ENCODE measurements at places on chromosomes 4 and X. TPM values are rescaled to one million over a fixed set of nuclear protein-coding genes. Genes with fewer than 3 reads are reported as not detected.

GRCh38 chrX:79153348-79153747, 8.9 kb downstream of the GPR174 start:
- no peak for DNase-seq

The SMIM10L2A gene
- 3.3 TPM for total RNA-seq

- no peak for DNase-seq
Observed at GRCh38 chr4:150886597-150886996, 128.5 kb downstream of the LRBA start.

DNA sequence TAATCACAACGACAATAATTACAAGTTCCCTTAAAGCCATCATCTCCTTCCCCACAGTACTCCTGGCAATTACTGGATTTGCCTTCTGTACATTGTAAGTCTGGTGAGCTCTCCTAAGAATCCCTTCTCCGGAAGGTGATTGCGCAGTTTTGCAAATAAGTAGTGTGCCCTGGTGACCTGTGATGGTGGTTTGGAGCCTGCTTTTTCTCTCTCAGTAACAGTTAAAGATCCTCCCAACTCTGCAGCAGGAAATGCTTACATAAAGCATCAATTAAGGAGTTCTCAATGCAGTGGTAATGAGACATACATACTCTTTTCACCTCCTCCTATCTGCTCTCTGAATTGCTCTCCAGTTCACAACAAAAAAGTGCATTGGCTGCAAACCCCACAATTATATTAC, 159.7 kb downstream of the SH2D1A start:
- DNase-seq, result no peak

GRCh38 chr4:5812506-5813229, 80.2 kb downstream of the CRMP1 start:
- DNase-seq, result peak; percentile 57

DNA sequence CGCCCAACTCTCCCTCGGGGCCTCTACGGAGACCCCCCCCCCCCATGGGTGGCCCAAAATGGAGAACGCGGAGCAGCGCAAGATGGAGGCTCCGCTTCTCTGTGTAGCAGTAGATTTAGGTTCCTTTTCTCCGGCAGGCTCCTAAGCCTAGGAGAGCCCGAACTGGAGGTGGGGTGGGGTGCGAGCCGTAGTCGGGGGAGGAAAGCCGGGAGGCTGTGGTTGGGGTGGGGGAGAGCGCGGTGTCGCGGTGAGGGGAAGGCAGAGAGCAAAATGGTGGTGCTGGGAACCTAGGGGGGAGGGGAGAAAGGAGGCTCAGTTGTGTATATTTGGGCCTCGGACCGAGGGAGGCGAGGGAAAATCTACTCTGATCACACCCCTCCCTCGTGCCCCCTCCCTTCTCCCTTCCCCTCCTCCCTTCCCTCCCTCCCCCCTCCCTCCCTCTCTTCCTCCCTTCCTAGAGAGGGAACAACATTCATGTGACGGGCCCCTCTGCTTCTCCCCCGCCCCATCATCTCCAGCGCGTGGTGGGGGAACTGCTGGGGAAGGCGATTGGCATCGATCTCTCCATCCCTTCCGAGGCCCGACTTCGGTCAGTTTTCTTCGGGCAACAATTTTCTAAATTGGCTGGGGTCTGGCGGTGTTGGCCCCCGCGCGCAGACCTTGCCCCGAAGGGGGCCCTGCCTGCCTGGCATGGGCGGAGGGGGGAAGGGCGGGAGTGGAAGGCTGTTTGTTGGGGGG, at the start of gene STAG2:
Gene STAG2 (plus strand): TSS at position 439 of the 738 bp plus-strand sequence. CDS start 60,922 bp downstream, outside the sequence.
- peak; percentile 92 for DNase-seq

The ZGRF1 gene
- 8.7 TPM for total RNA-seq

- DNase-seq, result peak; percentile 84
Observed at GRCh38 chr4:158161551-158162354, 11.1 kb downstream of the GASK1B start.

The OTUD6A gene
- total RNA-seq, result not detected

The MTTP gene
- 0.05 TPM for total RNA-seq

The ADH1A gene
- total RNA-seq, result not detected

DNA sequence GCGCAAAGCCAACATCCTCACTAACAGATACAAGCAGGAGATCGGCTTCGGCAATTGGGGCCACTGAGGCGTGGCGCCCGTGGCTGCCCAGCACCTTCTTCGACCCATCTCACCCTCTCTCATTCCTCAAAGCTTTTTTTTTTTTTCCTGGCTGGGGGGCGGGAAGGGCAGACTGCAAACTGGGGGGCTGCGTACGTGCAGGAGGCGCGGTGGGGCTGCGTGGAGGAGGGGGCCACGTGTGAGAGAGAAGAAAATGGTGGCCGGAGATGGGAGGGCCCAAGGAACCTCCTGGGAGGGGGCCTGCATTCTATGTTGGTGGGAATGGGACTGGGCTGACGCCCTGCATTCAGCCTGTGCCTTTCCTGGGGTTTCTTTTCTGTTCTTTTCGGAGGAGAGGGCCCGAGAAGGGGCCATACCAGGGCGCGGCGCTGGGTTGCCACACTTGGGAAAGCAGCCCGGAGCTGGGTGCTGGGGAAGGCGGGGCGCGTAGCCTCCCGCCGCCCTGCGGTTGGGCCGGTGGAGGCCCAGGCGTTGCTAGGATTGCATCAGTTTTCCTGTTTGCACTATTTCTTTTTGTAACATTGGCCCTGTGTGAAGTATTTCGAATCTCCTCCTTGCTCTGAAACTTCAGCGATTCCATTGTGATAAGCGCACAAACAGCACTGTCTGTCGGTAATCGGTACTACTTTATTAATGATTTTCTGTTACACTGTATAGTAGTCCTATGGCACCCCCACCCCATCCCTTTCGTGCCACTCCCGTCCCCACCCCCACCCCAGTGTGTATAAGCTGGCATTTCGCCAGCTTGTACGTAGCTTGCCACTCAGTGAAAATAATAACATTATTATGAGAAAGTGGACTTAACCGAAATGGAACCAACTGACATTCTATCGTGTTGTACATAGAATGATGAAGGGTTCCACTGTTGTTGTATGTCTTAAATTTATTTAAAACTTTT, 4.5 kb downstream of the MID1IP1 start:
- DNase-seq, result peak; percentile 78

GRCh38 chr4:123018396-123018775, 96.0 kb upstream of the NUDT6 start:
- no peak for DNase-seq

- no peak for DNase-seq
Observed at GRCh38 chr4:140662082-140662869, 93.5 kb upstream of the UCP1 start.

- DNase-seq, result no peak
Observed at GRCh38 chr4:15385928-15386327, 41.9 kb upstream of the C1QTNF7 start.

The SLC38A5 gene
- 43.8 TPM for total RNA-seq

GRCh38 chr4:7160951-7161440, 31.3 kb upstream of the SORCS2 start:
- DNase-seq, result no peak

DNA sequence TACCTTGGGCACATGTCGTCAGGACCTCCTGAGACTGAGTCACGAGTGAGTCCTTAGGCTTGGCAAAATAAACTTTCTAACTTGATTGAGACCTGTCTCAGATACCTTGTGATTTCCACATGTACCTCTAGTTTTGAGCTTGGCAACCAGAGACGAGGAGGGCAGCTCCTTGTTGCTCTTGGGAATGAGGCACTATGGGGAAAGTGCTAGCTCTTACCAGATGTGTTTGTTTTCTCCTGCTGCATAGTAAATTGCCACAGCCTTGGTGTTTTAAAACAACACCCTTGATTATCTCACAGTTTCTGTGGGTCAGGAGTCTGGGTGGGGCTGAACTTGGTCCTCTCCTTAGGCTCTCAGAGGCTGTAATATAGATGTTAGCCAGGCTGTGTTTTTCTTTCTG, 59.1 kb upstream of the MAML3 start:
- DNase-seq, result no peak

The COL4A5 gene
- total RNA-seq, result 193 TPM

The GRIA2 gene
- not detected for total RNA-seq

The CLDN22 gene
- total RNA-seq, result not detected

DNA sequence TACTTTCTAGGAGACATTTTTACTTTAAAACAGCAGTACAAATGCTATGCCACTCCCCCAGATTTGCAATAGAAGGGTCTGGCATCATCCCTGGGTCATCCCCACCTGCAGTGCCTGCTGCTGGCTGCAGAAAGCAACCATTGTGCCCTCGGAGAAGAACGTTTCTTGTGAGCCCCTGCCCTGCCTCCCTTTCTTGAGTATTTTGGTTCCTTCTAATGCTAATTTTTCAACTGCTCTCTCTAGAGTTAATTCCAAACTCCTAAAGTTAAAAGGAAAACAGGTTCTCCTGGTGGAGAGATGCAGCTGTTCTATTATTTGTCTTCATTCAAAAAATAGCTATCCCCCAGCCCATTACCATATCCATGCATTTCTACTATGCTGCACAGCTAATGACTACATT, 107.1 kb downstream of the IDS start:
- DNase-seq, result no peak

DNA sequence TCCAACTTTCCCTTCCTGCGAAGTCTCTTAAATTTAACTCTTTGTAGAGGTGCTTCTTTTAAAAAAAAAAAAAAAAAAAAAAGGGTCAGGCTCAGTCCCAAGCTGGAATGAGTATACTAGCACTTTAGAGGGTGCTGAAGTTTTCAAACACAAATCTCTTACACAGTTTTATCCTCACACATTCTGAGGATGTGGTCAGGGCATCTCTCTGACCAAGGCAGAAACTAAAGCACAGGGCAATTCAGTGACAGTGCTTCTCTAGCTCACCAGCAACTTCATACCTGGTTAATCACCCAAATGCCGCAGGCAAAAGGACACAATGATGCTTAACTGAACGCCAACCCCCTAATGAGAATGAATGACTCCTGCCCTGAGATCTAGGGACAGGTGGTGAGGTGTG, 9.8 kb upstream of the PGM2 start:
- DNase-seq, result no peak

The BCLAF3 gene
- 4.8 TPM for total RNA-seq

The GSTCD gene
- 15.7 TPM for total RNA-seq

The PPP4R3C gene
- total RNA-seq, result not detected

DNA sequence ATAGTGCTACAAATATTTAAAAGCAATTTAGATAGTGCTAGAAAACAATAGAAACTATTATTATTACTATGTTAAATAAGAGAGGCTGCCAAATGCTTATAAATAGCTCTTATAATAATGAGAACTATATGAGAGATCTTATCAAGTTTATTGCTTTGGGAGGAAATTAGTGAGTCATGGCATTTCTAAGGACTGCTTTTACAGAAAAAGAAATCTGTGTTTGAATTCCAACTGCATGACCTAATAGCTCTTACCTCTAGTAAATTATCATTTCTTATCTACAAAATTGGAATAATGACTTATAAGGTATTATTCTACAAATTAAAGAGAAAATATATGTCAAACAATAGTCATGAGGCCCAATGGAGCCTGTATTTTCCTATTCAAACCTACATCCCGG, 177.2 kb downstream of the GABRG1 start:
- no peak for DNase-seq

DNA sequence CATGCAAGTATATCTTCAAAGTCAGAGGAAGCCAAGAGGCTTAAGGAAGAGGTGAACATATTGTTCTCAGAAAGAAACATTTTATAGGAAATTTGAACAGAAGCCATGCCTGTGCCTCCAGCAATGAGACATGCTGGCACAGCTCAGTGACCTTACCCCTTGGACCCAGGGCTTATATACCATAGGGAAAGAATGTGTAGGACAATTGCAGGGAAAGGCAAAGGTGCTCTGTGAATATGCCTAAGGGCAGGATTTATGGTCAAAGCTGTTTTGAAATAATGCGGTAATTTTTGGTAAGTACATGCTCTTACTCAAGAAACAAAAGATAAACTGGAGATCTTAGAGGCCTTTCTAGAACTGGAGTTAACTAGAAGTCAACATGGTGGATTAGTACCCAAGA, 568.8 kb downstream of the GRID2 start:
- no peak for DNase-seq

DNA sequence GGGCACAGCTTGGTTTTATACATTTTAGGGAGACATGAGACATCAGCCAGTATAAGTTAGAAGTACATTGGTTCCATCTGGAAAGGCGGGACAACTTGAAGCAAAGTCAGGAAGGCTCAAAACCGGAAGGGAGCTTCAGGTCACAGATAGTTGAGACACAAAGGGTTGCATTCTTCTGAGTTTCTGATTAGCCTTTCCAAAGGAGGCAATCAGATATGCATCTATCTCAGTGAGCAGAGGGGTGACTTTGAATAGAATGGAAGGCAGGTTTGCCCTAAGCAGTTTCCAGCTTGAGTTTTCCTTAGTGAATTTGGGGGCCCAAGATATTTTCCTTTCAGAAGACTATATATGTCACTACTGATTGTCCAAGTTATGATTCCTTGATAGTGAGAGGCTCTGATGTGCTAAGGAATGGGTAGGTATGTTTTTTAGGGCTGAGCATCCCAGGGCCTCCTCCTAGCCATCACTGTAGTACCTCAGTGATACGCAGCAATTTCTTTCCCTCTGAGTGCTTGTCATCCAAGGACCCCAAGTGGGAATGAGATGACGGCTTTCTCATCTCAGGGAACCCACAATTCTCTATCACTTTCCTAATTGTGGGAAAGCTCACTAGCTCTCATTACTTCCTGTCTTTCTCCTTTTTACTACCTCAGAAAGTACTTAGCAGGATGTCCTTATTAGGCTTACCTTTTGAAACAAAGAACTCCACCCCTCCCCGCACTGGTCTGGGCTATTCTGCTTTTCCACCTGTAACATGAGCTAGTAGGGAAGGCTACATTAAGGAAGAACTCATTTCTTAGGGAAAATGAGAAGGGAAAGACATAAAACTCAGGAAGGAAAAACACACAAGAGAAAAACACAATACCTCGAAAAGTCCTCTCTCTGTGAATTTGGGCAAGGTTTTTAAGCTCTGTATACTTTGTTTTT, 632.7 kb downstream of the RAPGEF2 start:
- no peak for DNase-seq

The FDCSP gene
- not detected for total RNA-seq

- peak; percentile 52 for DNase-seq
Observed at GRCh38 chrX:135740681-135741149, 27.3 kb downstream of the CT45A1 start.
